ENCODE measurements at places on chromosomes 3 and 15.

DNA sequence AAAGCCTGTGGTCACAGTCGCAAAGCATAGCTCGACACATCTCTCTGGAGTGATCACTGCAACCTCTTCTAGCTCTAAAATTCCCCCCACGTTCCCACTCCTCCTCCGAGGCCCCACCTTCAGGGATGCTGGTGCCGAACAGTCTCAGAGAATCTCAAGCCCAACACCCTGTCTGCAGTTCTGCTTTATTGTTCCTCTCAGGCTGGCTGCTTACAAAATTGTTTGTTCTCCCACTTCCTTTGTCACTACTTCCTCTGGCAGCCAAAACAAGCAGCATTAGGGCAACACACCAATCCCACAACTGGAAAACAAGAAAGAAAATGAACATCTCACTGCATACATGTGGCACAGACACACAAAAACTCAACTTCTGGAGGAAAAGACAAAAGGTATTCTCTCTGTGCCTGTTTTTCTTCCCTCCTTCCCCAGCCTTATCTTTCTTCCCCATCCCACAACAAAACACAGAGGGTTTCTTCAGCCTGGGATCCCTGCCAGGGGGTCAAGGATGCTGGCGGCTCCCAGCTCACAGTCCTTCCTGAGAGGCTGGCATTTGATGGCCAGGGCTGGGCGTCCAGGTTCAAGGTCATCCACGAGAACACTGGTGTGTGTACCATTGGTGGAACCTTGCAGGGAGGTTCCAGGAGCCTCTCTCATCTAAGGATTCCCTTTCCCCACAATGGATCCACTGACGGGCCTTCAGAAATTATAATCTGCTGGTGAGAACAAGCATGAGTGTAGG lies 108.4 kb downstream of the TMCO5A start:
- DNase-seq: no peak

- DNase-seq: no peak
These were observed 52.2 kb downstream of the ABHD5 start for GRCh38 chr3:43742920-43743319.

DNA sequence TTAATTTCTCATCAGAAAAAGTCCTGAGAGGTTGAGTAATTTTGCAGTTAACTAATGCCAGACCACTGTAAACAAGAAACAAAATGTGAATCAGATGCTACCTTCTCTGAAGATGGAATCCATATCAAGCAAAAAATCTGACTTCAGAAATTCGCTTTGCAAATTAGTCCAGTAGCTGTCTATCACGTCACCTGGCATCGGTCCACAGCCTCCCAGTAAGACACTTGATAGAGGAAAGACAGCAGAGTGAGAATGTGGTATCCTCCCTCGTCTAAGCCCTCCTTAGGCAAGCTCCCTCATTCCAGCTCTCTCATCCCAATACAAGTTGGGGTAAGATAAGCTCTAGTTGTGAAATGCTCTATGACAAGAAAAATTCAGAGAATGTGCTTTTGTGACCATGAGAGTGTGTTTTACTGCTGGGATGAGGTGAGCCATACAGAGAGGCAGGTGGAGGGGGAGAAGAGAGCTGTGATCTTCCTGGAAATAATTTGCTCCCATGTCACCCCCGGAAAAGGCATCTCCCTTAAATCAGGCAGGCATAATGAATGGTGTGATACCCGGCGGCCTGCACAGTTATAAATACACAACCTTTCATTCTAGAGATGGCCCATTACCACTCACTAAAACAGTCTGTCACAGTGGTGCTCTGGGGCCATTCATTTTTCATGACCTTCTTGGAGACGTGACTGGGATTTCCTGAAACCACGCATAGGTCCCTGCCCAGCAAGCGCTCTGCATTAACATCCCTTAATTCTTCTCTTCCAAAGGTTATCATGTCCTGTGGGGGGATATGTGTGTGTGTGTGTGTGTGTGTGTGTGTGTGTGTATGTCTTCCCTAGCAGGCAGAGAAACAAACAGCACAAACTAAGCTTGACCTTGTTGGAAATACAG lies 602.0 kb upstream of the KCNMB2 start:
- DNase-seq: peak; percentile 91

DNA sequence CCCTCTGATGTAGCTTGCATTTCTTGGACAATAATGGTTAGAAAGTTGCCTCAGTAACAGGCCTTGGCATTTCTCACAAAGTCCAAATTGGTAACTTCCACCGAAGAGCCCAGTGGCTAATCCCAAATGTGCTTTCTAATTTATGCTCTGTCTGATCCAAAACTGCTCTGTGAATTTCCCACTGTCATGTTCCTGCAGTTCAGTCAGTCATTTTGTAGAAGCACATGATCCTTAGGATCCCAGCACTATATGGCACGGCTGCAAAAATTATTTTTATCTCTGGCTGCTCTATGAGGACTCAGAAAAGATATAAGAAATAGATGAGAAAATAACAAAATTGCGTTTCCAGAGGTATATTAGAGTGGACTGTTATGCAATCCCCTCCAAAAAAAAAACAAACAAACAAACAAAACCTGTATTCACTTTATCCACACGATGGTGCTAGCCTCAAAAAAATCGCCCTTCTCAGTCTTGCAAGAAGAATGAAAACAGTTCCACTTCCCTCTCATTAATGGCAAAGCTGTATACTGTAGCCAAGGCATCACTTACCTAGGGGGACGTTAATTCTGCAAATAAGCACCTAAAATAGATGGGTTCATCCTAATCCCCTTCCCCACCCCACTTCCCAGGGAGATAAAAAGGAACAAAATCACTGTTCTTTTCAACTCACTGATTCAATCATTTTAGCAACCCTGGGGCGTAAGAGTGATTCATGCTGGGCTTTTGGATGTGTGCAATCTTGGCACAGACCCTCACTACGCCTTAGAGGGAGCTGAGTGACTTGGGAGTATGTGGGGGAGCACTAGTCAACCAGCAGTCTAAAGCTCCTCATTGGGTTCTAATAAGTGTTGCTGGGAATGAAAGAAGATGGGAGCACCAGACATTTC lies 61.3 kb downstream of the TMCO5A start:
- no peak for DNase-seq

- DNase-seq: no peak
These were observed 53.8 kb upstream of the CADM2 start for GRCh38 chr3:84904816-84905555.

Measured in RCC 7860 (cell line).